ENCODE measurements at places on chromosomes 1 and 21.

DNA sequence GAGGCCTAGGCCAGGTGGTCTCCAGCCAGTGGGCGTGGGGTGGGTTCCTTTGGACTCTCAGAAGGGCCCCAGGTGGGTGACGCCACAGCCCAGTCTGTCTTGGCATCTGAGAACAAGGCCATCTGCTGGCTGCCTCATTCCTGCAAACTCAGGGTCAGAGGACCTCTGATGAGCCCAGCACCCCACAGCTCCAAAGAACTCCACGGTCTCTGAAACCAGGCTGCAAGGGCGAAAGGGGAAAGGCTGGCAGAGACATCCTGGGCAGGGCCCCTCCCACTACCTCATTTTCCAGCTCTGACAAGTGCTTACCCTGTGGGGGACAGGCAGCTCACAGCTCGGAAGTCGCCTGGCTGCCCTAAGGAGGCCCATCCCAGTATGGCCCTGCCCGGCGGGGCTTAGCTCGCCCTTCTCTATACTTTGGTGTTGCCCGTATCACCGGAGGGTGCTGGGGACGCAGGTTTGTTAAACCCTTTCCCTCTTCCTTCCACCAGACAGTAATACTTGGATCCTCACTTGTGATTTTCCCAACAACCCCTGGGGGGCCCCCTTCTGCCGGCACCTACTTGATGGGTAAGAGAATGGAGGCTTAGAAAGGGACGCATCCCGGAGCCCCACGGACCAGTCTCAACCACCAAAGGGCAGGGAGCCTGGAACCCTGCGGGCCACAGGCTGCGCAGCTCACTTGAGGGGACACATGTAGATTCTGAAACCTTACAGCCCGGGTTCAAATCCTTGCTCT lies 10.9 kb upstream of the EDN2 start:
- peak; percentile 29 for DNase-seq

- no peak for DNase-seq
Observed at GRCh38 chr21:35023396-35024070, 25.6 kb downstream of the RUNX1 start.

- DNase-seq: no peak
Observed at GRCh38 chr1:155919801-155920200, 8.7 kb upstream of the RIT1 start.

DNA sequence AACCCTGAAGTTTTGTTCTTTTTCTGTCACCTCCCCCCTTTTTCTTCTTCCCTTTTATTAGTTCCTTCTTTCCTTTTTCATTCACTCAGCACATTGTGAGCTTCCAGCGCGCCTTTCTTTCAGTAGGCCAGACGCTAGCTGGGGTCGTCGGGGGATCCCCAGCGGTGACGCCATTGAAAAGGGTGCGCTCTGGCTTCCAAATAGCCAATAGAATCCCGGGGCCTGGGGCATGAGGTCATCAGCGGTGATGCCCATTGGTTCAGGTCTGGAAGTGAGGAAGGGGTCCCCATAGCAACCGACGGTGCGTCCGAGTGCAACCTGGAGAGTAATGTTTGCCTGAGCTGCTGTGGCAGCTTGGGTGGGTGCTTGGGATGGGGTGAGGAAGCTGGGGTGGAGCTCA lies 6.9 kb upstream of the EFNA3 start:
- DNase-seq: peak; percentile 63

DNA sequence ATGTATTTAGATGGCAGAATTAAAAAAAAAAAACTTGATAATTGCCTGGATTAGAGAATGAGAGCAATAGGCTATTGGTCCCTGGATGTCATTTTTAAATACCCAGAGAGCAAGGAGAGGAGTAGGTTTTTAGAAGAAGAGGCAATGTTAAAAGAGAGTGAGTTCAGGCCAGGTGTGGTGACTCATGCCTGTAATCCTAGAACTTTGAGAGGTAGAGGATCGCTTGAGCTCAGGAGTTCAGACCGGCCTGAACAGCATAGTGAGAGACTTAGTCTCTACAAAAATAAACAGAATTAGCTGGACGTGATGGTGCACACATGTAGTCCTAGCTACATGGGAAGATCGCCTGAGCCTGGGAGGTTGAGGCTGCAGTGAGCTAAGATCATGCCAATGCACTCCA lies 15.9 kb upstream of the MUTYH start:
- DNase-seq: no peak

- DNase-seq: peak; percentile 85
Observed at GRCh38 chr1:58781541-58782177, 2.2 kb downstream of the JUN start.

- peak; percentile 88 for DNase-seq
Observed at GRCh38 chr1:225866061-225866837, 15.9 kb downstream of the TMEM63A start.

DNA sequence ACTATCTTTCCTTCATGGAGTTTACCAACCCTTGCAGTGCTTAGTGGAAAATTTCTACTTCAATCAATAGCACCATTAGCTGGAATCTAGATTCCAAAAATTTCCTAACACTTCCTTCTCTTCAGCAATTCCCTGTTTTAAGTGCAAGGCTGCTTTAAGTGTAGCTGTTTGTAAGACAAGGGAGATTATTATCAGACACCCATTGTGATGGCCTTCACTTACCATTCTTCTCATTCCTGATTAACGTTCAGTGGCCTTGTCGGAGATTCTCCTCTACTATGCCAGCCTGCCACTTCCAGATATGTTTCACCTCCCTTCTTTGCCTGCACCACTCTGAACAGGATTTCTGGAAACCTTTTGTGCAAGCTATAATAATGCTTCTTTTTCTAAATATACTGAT lies 464.9 kb upstream of the ADGRL2 start:
- DNase-seq: no peak

Data from suppressor macrophage (primary cell).